ENCODE measurements at places on chromosomes 11 and 22. TPM values are rescaled to one million over a fixed set of nuclear protein-coding genes. Genes with fewer than 3 reads are reported as not detected.

GRCh38 chr22:25169278-25170031 lies 30.2 kb upstream of the CRYBB3 start:
- DNase-seq, result no peak

DNA sequence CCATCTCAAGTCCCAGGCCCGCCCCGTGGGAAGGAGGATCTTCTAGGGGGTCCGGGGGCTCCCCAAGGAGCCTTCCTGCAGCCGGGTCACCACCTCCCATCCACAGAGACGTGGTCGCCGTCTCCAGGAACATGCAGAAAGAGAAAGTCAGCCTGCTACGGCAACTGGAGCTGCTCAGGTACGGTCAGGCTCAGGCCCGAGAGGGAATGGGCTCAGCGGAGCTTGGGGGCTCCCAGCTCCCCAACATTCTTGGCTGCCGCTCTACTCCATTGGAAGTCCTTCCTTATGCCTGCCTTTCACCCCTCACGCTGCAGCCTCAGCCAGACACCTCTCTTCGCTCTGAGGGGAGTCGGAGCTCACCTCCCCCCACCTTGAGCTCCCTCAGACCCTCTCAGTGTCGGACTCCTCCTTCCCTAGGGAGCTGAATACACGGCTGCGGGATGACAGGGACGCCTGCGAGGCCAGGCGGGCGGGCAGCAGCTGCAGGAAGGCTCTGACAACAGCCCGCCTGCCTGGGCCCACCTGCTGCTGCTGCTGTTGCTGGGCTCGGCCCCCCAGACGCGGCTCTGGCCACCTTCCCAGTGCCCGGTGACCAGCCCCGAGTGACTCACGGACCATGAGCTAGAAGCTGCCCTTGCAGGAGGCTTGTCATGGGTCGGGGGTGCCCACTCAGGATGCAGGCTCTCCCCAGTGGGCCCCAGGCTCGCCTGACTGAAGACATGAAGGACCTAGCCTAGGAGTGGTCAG lies 1.5 kb upstream of the CD151 start:
- DNase-seq, result no peak

DNA sequence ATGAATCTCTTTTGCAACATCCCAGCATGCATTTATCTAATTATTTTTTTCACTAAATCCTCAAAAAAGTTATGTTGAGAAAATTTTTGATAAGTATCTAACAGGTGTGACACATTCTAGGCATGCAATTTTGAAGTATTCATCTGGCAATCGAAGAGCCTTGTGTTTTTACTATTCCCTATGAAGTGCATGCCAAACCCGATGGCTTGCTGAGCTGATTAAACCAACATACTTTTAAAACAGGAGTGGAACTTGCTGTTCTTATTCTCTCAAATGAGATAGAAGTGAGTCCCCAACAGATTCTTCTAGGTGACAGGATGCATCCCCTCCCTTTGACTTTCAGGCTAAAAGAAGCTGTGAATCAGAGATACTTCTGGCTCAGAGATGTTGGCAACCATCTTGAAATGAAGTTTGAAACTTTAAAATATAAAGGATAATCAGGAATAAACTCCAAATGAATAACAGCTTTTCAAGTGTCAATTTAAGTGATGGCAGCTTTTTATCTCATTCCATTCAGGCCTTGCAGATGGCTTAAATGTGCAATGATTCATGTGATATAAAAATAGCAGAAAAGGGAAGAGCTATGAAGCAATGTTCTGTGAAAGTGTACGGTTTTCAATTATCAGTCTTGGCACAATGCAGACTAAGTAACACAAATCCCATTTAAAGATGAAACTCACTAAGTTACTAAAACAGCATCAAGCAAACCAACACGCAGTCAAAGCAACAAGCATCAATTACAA lies 67.7 kb downstream of the APOL5 start:
- DNase-seq, result no peak

- DNase-seq, result no peak
These were observed 17.1 kb upstream of the TOLLIP start for GRCh38 chr11:1326435-1327063.

DNA sequence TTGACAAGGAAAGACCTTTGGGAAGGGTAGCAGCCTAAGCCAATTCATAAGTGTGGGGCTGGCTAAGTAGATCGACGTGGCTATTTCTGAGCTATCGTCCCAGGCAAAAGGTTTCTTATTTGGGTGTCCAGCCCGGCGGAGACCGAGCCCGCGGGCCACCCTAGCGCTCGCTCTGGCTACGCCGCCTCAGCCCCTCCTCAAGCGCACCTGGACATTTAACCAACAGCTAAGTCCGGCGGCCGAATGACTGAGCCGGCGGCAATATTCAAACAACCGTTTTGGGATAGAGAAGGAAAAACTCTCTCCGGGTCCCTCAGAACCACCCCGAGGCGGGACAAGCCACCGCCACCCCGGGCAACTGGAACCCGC lies 457 bp downstream of the RNF141 start:
- peak; percentile 82 for DNase-seq

GRCh38 chr11:28457481-28458065 lies 349.4 kb downstream of the METTL15 start:
- DNase-seq, result no peak

GRCh38 chr22:42623301-42623751 lies 8.6 kb upstream of the POLDIP3 start:
- peak; percentile 52 for DNase-seq

- no peak for DNase-seq
These were observed 12.9 kb upstream of the TMPRSS13 start for GRCh38 chr11:117941976-117942654.

DNA sequence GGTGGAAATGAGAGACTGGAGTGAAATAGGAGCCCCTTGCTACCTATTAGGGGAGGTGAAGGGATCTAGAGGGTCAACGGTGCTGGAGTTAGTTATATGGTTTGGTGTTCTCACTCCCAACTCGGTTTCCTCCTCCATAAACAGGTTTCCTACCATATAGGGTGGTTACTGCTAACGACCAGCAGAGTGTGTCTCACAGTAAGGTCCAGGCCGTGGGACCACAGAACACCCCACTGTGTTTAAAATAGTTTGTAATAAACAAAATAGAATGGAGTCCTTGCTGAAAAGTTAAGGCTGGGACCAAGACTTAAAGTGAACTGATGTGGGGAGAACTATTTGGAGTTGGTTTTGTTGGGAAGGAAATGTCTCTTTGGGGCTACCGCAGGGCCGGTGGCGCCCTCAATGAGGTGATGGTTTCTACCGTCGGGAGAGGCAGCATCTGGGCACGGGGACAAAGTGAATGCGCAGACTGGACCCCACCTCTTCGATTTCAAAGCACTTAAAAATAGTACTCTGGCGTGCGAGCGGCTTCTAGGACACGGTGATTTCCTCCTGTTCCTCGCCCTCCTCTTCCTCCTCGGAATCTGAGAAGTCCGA lies 4.5 kb downstream of the DBX1 start:
- no peak for DNase-seq

- no peak for DNase-seq
These were observed 69.0 kb upstream of the FAM181B start for GRCh38 chr11:82802710-82803109.

- DNase-seq, result no peak
These were observed 27.6 kb downstream of the KCTD17 start for GRCh38 chr22:37079158-37079557.

GRCh38 chr22:47902646-47903180 lies 1140.3 kb downstream of the TBC1D22A start:
- DNase-seq, result no peak

GRCh38 chr11:42593441-42593840 lies 718.4 kb upstream of the API5 start:
- DNase-seq, result no peak

- peak; percentile 64 for DNase-seq
These were observed 64.8 kb downstream of the RPUSD4 start for GRCh38 chr11:126146454-126147192.

DNA sequence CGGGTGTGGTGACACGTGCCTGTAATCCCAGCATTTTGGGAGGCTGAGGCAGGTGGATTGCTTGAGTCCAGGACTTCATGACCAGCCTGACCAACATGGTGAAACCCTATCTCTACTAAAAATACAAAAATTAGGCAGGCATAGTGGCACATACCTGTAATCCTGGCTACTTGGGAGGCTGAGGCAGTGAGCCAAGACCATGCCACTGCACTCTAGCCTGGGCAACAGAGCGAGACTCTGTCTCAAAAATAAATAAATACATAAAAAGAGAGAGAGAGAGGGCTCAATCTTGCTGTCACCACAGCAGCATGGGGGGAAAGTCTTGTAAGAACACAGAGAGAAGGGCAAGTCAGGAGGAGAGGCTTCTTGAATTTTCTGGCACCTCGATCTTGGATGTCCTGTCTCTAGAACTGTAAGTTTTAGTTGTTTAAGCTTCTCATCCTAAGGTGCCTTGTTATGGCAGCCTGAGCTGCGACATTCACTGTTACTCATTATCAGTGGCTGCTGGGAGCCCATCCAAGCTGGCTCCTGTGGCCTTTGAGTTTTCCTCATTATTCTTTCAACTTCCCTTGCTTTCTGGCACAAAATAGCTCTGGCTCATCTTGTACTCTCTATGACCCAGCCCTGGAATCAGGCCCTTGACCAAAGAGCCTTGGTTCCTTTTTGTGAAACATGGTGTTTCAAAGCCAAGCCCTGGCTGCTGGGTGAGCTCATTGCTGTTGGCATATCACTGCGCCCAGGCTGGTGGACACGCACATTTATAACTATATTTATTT lies 8.0 kb upstream of the PSMC3 start:
- no peak for DNase-seq

- DNase-seq, result peak; percentile 87
These were observed 1.5 kb upstream of the KLHDC7B start for GRCh38 chr22:50544078-50544745.

DNA sequence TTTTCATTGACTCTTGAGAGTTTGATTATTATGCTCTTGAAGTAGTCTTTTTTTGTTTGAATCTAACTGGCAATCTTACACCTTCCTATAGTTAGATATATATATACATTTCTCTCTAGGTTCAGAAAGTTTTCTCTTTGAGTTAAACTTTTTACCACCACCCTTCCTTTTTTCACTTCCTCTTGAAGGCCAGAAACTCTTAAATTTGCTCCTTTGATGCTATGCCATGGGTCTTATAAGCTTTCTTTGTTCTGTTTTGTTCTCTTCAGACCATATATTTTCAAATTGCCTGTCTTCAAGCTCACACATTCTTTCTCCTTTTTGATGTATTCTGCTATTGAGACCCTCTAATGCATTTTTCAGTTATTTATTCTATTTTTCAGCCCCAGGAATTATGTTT lies 513.5 kb upstream of the CNTN5 start:
- DNase-seq, result no peak

DNA sequence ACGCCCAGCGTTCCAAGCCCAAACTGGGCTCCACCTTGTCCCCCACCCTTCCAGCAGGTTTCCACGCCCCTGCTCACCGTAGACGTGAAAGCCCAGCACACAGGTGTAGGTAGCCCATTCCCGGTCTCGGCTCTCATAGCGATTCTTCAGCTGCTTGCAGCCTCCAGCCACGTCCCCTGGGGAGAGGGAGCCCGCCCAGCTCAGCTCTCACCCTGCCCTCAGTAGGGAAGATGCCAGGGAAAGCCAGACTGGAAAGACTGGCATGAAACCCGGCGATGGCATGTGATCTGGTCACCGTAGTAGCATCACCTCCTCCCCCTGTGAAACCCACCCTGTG lies 1.4 kb upstream of the MTA2 start:
- DNase-seq, result no peak

- no peak for DNase-seq
These were observed 7.9 kb upstream of the FLRT1 start for GRCh38 chr11:64027651-64028397.

DNA sequence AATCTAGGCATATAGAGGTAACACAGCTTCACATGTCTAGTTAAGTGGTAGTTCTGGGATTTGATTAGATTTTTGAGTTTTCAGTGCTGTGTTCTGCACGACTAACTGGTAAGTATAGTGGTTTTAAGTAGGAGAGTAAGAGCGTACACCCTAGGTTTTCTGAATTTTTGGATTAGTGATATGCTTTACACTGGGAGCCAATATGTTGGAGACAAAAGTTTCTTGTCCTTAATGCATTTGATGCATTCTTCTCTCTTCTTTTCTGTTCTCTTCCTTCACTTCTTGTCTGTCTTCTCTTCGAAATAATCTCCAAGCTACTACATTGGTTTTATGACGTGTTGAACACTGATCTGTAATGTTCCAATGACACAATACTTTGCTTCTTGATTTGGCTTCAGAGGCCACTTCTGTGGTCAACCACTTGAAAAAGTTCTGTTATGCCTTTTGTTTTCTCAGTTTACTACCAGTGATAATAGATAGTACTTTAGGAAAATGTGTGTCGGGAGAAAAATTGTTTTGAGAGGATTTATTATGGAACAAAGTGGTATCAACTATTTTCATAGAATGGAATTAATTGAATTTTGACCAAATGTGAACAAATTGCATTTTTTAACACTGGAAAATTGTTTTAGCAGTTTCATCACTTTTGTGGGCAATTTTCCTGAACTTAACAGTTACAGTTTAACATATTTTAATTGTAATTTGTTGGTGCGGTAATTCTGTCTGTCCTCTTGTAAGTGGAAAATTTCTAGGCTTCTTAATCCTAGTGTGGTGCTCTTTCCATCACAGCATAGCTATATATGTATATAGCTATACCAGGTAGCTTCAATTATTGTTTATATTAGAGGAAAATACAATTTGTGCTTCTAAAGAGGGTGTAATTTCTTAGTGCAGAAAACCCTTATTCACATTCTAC lies 2.6 kb downstream of the PDE3B start:
- DNase-seq, result peak; percentile 28

GRCh38 chr11:110772863-110773262 lies 60.6 kb upstream of the ARHGAP20 start:
- DNase-seq, result no peak

- no peak for DNase-seq
These were observed 517.9 kb upstream of the RAG2 start for GRCh38 chr11:37115963-37116362.

Gene LRRC55
- total RNA-seq, result not detected

Gene SOX6
- 4.3 TPM for total RNA-seq

Gene MMP11
- not detected for total RNA-seq

Gene PATE4
- not detected for total RNA-seq

Gene ENTHD1
- total RNA-seq, result not detected

Gene RAD9A
- 7.0 TPM for total RNA-seq

Gene MPZL3
- total RNA-seq, result 20.0 TPM

Gene ADAMTS15
- total RNA-seq, result 1.4 TPM

Gene SLC15A3
- 29.5 TPM for total RNA-seq
